Esophagus squamous epithelium (tissue), 5 donors: ENCODE measurements at places on chromosomes 6 and 20.

GRCh38 chr20:33793011-33793931, 17.9 kb upstream of the CHMP4B start:
- no peak for DNase-seq

GRCh38 chr6:21478883-21479539, 114.5 kb upstream of the SOX4 start:
- no peak for DNase-seq

- DNase-seq: no peak
Measured at GRCh38 chr20:44071526-44072111, 115.4 kb downstream of the JPH2 start.

DNA sequence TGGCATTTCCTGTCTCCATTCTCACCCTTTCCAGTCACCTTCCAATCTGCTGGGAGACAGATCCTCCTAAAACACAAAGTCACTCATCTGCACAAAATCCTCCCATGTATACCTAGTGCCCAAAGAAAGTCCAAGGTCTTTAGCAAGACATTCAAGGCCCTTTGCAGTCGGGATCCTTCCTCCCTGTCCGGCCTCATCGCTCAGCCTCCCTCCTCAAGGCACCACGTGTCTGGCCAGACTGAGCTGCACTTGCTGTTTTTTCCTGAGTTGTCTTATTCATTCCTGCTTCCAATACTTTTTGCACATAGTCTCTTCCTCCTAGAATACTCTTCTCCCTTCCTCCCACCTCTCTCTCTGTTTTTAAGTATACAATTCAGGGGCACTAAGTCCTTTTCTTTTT, 1.4 kb downstream of the TRIM15 start:
- DNase-seq: no peak

- DNase-seq: no peak
Measured at GRCh38 chr6:167442796-167443680, 118.2 kb downstream of the TTLL2 start.

DNA sequence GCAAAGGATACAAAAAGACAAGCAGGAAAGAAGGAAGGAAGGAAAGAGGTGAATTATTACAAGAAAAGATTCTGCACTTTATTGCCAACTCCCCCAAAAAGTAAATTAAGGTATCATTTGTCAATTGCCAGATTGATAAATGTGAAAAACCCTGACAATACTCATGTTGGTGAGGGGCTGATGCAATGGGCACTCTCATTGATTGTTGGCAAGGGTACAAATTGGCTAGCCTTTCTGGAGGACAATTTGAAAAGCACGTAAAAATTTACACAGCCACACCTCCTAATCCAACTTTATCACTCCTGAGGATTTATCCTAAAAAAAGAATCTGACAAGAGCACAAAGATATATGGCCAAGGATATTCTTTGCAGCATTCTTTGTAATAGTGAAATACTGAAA, 47.7 kb downstream of the SCML4 start:
- no peak for DNase-seq

DNA sequence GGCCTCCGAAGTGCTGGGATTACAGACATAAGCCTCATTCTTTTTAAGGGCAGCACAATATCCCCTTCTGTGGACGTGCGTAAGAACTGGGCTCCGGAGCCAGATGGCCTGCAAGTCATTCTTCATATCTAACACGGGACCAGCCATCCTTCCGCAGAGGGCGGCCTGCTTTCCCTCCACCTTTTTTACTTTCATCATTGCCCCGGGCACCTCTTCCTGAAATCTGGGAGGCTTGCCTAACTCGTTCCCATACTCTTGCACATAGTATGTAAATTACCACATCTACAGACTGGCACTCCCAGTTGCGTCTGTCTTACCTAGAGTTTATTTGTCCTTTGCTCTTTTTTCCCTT, 29.9 kb upstream of the SLC23A2 start:
- no peak for DNase-seq

GRCh38 chr6:14383393-14384174, 266.0 kb downstream of the CD83 start:
- DNase-seq: no peak

DNA sequence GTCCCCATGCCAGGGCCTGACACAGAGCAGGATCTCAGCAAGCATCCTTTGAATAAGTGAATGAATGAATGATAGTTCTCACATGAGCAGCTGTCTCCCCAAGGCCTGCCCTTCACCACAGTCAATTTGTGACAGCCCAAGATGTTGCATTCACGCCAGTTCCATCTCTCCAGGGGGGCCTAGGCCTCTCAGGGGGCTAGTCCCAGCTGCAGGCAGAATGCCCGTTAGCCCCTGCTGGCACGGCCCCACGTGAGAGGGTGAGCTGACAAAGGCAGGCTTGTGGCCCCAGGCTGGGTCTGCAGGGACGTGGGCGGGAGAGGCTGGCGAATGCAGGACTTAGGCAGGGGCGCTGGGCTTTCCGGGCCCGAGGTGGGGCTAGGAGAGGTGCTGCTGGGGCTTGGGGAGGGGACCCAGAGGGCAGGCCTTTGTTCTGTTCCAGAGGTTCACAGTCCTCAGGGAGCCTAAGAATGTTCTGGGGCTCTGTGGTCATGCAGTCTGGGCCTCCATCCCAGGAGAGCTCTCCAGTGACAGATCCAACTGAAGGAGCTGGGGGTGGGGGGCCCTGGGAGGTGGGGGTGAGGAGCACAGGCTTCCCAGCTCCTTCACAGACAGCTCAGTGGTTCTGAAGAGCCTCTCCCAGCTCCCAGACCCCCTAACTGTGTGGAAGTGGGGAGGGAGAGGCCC, 30.5 kb upstream of the TLDC2 start:
- no peak for DNase-seq

DNA sequence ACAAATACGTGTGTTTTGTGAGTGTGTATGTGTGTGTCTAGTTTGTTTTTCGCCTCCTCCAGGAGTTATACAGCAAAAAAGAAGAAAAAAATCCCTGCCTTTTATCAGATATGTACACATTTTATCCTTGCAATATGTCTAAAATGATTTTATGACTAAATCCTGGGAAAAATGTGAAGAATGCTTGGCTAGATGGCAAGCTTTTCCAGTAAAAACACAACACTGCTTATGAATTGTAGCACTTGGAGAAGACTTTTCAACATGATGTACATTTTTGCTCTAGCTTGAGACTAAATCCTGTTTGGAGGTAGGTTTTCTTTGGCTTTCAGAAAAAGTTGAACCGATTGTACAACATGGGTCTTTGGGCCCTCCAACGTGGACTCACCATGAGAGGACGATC, 160.2 kb downstream of the GMPR start:
- DNase-seq: no peak

- DNase-seq: no peak
Measured at GRCh38 chr20:46583411-46584214, 33.2 kb upstream of the OCSTAMP start.

DNA sequence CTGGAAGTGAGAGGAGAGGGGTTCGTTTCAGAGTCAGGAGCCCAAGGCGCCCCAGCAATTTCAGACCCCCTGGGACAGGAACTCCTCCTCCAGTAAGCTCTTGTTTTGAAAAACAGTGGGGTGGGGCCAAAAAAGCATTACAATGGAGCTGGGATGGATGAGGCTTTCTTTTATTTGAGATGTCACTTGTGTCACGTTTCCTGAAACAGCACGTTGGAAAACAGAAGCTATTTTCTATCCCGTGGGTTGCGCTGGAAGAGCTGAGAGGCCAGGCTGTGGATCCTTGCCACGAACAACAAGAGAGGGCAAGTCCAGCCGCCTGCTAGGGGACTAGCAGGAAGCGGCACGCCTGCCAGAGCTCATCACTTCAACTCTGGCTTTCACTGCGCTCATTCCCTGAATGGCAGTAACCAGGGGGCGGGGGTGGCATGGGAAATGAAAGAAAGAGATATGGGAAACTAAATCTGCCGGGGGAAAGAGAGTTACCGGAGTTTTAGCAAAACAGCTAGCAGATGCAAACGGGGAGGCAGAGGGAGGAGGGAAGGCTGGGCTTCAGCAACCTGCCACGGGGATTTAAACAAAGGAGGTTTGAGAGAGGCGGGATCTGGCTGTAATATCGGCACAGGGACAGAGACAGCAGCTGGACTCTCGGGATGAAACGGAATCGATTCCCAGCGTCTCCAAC, 34.6 kb downstream of the GCNT2 start:
- no peak for DNase-seq

DNA sequence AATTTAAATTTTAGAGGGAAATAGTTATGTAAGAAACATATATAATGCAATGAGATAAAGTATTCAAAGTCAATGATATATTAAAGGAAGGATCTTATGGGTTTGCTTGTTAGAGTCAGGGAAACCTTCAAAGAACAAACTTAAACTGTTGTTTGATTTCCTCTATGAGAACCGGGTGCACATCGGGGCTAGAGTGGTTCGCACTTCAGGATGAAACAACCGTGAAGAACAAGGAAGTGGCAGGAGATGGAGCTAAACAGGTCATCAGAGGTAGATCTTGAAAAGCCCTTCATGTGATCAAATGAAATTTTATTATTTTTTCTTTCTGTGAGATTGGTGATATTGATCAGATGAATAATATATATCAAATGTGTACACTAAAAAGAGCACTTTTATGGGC, 951.9 kb upstream of the FLRT3 start:
- DNase-seq: no peak

GRCh38 chr20:9225879-9226278, 157.0 kb downstream of the PLCB4 start:
- DNase-seq: no peak

DNA sequence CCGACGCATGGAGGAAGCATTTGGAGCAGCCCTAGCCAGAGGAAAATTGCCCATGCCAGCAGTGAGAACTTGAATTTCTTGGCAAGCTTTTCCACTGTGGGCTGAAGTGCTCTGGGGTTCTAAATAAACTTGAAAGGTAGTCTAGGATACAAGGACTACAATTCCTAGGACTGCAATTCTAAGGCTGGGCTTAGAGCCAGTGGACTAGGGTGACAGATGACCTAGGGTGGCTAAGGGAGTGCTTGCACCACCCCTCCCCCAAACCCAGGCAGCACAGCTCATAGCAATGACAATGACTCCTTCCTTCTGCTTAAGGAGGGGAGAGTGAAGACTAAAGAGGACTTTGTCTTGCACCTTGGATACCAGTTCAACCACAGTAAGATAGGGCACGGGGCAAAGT, 122.3 kb downstream of the THBS2 start:
- no peak for DNase-seq

GRCh38 chr6:38815250-38815649, 100.1 kb downstream of the DNAH8 start:
- DNase-seq: no peak

GRCh38 chr6:18260448-18261106, 3.8 kb downstream of the DEK start:
- no peak for DNase-seq

DNA sequence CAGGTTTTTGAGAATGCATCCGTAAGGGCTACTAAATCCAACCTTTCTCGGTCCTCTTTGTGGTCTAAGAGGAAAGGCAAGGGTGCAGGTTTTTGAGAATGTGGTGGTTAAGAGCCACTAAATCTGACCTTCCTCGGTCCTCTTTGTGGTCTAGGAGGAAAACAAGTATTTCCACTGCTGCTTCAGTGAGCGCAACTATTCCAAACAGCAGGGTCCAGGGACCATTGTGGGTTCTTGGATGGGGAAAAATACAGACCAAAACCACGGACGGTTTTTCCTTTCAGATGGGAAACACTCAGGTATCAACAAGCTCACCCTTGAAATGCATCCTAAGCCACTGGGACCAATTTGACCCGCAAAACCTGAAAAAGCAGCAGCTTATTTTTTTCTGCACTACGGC, 21.9 kb downstream of the BTBD9 start:
- DNase-seq: no peak

DNA sequence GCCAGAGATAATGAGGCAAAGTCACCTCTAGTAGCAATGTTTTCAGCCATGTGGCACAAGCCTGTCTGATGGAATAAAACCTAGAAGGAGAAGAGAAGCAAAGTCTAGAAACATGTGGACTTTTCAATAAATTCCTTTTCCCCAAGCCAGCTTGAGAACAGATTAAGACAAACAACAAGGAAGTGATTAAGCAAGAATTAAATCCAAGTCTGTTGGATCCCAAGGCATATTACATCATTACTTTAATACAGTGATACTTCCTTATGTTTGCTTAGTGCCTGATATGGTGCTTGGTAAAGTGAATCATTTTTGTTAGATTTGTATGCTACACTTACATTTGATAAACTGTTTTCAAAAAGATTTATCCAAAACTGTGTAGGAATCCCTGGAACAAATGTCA, 260.3 kb upstream of the FAM83B start:
- no peak for DNase-seq

GRCh38 chr6:81939766-81940165, 187.3 kb upstream of the TENT5A start:
- DNase-seq: no peak

DNA sequence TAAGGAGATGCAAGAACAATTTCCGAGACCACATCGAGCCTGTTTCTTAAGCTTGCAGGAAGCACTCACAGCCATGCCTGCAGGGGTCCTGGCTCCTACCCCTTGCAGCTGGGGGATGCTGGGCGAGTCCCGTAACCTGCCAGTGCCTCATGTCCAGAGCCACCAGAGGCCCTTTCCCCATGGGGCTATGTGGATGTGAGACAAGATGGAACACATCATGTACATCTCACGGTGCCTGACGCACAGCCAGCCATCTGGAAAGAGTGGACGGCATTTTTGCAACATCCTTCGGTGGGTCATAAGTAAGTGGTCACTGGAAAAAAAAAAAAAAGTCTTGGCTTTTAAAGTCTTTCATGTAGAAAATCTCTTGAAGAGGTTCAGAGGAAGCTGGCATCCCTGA, 72.8 kb downstream of the CDH4 start:
- DNase-seq: no peak

- DNase-seq: no peak
Measured at GRCh38 chr6:159761129-159761872, 544 bp upstream of the ACAT2 start.

GRCh38 chr20:15940127-15940526, 633.1 kb downstream of the KIF16B start:
- no peak for DNase-seq

DNA sequence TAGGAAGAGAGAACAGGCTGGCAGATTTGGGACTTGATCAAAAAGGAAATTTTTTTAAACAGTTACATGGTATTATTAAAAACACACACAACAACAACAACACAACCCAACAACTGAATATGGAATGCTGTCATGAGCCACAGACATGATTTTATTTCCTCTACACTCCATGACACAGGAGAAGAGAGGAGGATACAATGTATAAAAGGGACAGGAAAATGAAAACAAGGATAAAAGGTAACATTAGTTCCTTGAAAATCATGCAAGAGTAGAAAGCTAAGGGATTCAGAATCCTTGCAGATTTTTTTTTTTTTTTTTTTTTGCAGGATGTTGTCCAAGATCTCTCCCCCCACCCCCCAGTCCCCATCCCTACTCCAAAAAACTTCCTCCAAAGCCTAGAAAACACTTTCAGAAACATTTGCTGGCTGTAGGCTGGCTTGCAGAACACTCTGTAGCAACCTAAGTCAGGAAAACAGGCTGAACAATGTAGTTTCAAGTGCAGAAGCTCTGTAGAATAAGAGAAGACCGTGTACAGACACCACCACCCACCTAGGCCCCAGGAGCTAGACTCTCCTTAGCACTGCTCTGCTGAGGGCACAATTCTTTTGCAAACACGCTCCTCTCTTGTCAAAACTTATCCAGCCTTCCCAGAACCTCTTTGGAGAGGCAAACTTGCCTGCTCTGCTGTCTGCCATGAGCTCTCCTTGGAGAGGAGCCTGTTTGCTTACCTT, 845 bp downstream of the ZMYND8 start:
- no peak for DNase-seq
